ENCODE measurements at places on chromosomes 3 and 15. TPM values are rescaled to one million over a fixed set of nuclear protein-coding genes. Genes with fewer than 3 reads are reported as not detected.

Gene ST8SIA2
- 4.7 TPM for polyA plus RNA-seq

Gene CSTA
- polyA plus RNA-seq: 0.91 TPM

Gene FRMD5
- 1.6 TPM for polyA plus RNA-seq

Gene MUC4
- 1.6 TPM for polyA plus RNA-seq

Gene KCNMB2
- polyA plus RNA-seq: 14.0 TPM

Gene STRIT1
- polyA plus RNA-seq: not detected

Gene ANKUB1
- polyA plus RNA-seq: 0.36 TPM

Gene HYAL1
- polyA plus RNA-seq: 3.4 TPM

- no peak for DNase-seq
Observed at GRCh38 chr3:190188197-190188596, 67.5 kb upstream of the P3H2 start.

DNA sequence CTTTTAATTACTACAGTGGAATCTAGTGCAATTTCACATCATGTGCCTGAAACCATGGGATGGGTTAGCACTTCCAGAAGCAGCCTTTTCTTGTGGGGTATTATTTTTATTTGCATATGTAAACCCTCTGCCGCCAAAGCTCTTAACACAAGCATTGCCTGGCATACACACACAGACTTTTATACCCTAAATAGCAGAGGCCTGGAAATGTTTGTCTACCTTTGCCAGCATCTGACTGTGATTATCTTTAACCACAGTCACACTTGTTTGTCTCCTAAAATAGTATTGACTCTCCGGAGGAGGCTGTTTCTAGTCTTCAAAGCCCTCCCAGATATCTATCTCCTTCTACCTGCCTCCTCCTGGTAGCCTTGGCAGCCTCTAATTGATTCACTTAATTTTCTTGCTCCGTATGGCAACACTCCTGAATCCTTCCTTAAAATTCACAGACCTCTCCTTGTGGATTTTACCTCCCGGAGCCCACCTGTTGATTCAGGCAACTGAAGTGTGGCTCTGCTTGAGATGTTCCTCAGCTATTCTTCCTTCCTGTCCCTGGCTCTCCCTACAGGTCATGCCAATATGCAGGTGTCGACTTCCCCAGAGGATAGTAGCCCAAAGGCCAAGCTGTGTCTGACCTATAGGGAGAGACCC, 127.1 kb upstream of the UMPS start:
- no peak for DNase-seq

DNA sequence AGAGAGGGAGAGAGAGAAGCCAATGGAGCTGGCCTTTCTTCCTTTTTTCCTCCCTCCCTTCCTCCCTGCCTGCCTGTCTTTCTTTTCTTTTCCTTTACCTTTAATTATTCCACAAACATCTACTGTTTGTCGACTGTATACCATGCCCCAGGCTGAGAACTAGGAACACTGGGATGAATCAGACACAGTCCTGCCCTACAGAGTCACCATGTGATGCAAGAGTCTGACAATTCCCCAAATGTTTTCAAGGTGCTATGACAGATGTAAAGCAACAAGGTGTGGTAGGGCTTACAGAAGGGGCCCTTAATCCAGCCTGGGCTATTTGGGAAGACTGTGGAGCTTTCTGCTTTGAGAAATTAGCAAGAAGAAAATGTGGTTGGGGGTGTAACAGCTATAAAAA, 4.0 kb upstream of the SPSB4 start:
- no peak for DNase-seq

DNA sequence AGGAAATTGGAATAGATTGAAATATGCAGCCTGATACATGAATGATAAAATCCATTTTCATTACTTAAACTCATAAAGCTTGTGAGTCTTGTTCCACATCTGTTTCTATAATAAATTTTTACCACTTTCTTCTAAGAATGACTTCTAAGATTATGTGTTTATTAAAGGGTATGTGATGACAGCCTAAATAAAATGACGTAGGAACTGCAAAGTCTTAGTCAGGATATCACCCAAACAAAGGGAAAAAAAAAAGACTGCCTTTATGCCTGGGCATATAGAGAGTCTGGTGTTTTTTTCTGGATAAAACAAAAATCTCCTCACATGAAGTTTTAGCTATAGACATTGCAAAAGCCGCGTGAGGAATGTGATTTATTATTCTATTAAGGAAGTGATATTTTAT, 844.0 kb downstream of the DIPK2A start:
- no peak for DNase-seq

DNA sequence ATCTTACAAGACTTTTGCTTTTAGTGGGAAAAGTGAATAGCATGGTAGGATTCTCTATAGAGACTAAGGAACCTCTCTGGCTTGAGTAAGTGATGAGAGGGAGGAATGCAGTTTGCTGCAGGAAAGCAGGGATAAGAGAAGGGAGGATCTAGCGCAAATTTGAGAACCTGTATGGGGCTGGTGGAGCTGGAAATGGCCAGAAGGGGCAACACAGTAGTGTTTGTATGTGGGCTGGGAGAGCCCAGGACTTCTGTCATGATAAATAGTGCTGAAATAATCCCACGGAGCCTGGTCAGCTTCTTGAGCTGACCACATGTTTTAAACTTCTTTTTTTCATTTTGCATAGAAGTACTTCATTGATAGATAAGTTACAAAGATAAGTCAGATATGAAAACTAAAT, 11.2 kb upstream of the SHC4 start:
- DNase-seq: no peak

DNA sequence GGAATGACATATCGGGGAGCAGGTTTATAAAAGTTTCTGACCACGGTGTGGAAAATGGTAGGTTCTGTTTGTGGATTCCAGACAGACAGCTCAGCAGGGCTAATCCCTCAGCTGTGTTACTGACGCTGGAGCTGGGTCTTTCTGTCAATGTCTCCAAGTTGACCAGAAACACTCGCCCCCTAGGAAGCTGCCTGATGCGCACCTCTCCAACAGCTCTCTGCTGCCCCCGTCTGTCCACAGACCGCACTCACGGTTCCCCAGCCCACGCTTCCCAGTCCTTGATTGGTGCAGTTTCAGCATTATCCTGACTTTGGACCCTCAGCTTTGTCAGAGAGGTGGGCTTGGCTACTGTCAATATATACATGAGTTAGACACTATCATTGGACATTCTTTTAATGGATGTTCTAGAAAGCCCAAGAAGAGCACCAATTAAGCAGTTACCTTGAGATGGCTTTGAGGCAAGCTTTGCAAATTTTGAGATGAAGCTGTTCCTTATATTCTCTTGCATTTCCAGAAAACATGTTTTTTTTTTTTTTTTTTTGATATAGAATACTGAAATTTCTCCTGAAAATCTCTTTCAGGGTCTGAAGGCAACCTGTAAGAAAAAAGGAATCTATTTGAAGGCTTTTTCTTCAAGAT, 98.9 kb upstream of the TBC1D5 start:
- DNase-seq: peak; percentile 92

DNA sequence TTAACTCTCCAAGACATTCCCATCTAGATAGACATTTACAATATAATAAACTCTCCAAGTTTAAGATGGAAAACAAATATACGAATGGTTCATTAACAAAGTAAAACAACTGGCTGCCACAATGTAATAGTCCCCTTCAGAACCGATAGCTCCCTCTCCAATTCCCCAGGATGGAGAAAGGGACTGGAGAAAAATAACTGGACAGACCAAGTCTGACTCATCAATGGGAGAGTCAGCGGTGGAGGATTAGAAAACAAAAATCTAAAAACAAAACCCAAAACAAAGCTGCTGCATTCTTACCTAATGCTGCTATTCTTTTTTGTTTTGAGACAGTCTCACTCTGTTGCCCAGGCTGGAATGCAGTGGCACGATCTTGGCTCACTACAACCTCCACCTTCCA, 468.1 kb downstream of the SHQ1 start:
- DNase-seq: no peak

DNA sequence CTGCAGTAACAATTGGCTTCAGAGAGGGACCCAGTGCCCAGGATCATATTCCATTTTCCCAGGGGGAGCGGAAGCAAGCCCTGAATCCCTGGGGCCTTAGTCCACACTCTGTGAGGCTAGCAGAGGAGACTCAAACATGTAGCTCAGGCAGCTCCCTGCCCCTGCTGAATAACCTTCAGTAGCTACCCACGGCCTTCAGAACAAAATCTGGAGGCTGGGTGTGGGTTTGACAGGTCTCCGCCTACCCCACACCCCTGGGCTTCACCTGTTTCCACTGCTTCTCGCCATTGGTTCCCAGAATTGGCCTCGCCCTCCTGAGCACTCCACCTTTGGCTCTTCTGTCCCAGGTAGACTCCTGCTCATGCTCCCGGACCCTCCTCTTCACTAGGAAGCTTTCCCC, 93.6 kb upstream of the ATP2B2 start:
- no peak for DNase-seq

DNA sequence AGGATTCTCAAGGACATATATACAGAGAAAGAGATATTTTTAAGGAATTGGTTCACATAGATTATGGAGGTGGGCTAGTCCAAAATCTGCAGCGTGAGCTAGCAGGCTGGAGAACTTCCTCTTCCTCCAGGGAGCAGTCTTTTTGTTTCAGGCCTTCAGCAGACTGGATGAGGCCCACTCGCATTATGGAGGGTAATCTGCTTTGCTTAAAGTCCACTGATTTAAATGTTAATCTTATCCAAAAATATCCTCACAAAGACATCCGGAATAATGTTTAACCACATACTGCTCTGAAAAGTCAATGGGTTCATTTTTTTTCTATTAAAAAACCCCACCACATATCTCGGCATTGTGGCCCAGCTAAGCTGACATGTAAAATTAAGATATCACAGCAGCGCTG, 22.2 kb upstream of the NRROS start:
- no peak for DNase-seq

DNA sequence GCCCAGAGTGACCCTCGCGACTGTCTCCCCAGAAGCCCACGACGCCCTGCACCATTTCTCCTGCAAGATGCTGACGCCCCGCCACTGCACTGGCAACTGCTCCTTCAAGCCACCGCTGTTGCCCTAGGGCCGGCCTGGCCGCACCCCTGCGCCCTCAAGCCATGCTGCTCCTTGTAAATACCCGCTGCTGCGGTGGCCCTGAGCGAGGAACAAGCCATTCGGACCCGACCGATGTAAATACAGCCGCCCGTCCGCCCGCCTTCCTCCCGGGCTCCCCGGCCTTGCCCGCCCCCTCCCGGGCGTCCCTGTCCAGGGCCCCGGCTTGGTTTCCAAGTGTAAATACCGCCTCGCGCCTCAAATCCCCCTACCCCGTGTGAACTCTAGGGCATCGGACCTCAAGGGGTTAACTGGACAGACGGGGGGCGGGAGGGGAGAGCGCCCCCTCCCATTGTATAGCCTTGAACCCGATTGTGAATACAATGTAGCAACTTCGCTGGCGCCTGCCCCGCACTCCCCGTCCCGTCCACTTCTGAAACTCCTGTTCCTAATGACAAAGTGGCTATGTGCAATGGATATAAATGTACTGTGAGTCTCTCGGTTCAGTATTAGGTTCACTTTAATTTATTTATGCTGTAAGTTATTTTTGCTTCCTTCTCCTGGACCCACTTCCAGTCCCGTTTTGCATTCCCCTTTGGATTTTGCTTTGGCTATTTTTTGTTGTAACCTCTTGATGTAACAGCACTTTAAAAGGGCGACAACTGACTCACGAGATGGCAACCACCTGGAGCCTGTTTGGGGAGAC, 5.9 kb downstream of the RNU6-1 start:
- no peak for DNase-seq

GRCh38 chr3:178513546-178514380, 22.5 kb upstream of the KCNMB2 start:
- DNase-seq: no peak

- DNase-seq: no peak
Observed at GRCh38 chr3:184336547-184337398, 627 bp upstream of the FAM131A start.

GRCh38 chr3:126181398-126181725, 976 bp upstream of the ALDH1L1 start:
- no peak for DNase-seq

GRCh38 chr15:42891569-42891968, 29.0 kb downstream of the TTBK2 start:
- no peak for DNase-seq

GRCh38 chr3:43870120-43870519, 179.4 kb downstream of the ABHD5 start:
- DNase-seq: no peak

GRCh38 chr3:38214560-38214959, 49.2 kb downstream of the OXSR1 start:
- no peak for DNase-seq

DNA sequence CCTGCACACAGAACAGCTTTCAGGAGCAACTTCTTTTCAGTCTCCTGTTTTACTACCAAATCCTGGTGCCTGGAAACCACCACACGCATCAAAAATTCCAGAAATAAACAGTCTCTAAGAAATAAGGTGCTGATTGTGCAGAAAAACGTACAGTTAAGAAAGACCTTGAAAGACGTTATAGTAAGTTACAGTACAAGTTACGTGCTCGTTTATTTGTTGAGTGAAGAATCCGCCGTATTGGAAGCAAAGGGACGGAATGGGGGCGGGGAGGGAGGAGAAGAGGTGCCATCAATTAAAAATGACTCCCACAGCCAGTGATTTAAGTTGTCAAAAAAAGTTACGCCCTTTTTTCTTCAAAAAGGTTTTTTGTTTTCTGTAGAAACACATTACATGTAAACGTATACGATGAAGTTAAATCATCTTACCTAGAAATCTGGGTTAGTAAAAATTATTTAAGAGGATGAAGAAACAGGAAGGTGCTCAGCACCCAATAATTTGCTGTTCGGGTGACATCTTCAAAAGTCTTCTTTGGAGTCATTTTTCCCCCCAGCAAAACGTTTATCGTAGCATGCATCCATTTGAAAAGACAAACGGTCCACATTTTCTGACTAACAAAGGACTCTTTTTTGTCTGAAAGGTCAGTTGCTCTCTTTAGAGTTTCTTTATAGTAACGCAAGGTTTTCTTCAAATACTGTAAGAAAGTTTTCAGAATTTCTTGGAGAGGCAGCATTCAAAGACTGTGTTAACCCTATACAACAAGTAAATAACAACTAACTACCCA, 782 bp upstream of the UACA start:
- DNase-seq: no peak

Data from left lung (tissue), 14 donors.